ENCODE measurements at places on chromosomes 3 and 15.
A peak's percentile ranks its signal among the peaks of the same experiment; 100 is the strongest.

GRCh38 chr15:73691396-73691795, 7.2 kb downstream of the CD276 start:
- peak; percentile 76 for DNase-seq

DNA sequence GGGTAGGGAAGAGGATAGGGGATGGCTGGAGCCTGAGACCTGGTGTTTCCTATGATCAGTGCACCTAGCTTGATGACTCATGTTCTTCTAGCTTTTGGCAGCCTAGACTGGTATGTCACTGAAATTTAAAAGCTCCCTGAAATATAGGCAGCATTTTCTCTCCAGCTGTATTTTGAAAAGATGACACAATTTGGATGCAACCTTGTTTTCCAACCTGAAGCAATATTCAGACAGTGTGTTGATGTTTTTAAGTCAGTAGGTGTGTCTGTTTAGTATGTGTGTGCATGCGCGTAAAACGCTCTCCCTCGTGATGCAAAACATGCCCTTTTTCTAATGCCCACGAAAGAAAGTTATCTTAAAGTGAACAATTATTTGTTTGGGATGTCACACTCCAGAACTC, 58.5 kb downstream of the RPL22L1 start:
- peak; percentile 59 for DNase-seq

- no peak for DNase-seq
Measured at GRCh38 chr3:171219258-171219657, 192.7 kb upstream of the SLC2A2 start.

- DNase-seq, result no peak
Measured at GRCh38 chr15:40716165-40716564, 21.2 kb downstream of the RAD51 start.

DNA sequence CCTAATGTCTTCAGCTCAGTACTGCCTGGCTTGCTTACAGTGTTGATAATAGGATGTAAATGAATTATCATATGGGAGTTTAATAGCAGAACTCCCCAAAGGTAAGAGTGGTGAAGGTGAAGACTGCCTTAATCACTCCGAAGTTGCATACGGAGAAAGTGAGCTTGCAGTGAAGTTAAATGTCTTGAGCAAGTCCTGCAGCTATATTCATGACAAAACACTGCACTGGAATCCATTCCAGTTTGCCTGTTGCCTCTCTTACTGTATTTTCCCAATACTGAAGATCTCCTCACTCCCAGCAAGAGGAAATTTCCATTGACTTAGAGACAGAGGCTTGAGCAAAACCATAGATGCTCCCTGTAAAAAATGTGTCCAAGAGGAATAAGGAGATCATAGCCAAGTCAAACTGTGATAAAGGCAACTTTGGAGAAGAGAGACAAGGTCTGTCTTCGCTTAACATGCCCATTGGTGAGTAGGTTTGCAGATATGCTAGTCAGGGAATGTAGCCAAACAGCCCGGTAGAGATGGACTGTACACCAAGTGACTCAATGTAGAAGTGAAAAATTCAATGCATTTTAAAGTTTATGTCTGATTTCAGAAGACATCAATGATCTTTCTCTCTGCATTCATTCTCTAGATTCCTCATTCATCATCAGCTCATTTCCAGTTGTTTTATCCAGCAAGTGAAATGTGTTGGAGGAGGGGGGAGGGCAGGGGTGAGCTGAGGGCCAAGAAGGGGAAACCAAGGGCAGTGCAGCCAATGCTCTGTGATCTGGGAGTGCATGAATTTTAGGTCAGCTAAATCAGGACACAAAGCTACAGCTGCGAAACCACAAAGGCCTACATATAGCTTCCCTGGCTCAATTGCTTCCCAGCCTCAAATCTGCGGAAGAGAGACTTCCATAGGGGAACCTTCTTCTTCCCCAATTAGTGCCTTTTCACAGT, 667.1 kb upstream of the NR2F2 start:
- DNase-seq, result no peak

- peak; percentile 91 for DNase-seq
Measured at GRCh38 chr3:29686889-29687592, 406.2 kb downstream of the RBMS3 start.

GRCh38 chr15:100863796-100864267, 15.8 kb upstream of the ALDH1A3 start:
- DNase-seq, result no peak

DNA sequence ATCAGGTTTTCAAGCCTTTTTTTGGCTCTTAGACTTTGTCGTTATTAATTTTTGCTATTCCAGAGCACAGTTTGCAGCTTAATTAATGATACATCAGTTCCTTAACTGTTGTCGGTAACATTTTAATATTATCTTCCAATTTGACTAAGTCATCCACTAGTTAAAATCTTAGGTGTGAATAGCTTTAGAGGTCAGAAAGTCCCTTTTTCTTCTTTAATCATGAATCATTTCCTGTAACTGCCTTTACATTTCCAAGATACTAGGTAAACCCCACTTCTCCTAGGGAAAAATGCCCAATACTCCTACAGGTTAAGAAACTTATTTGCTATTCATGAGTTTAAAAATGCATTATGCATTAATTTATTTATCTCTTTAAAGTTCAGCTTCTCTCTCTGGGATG, 260.9 kb upstream of the CFAP20DC start:
- DNase-seq, result no peak
